ENCODE measurements at places on chromosomes 12 and 14.

- DNase-seq = no peak
Observed at GRCh38 chr12:51415931-51416330, 8.7 kb upstream of the SLC4A8 start.

GRCh38 chr12:124906606-124907261 is 7.7 kb downstream of the UBC start:
- DNase-seq = peak; percentile 91

DNA sequence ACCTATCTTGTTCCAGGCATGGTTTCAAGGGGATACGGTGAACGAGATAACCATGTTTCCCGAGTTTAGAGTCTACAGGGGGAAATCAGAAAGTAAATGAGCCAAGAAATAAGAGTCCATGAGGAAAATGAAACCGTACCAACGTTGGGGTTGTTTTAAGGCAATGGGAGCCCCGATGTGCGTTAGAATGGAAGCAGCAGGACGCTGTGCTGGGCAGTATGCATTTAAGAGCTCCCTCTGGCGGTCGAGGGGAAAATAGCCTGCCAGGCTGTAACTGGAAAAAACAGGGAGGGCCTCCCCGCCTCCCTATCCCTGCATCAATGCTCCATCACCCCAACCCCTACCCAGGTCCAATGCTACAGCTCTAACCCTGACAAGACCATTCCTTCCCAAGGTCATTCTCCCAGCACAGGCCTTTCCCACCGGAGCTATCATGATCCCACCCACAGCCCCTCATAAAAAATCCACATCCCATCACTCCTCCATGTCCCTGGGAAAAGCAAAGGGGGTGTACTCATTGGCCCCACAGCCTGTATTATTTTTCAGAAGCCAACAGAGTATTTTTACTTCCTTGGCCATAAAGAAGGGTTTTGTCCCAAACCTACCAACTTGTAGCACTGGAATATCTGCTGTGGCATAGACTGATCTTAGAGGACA is 226.3 kb upstream of the NOS1 start:
- peak; percentile 57 for DNase-seq

DNA sequence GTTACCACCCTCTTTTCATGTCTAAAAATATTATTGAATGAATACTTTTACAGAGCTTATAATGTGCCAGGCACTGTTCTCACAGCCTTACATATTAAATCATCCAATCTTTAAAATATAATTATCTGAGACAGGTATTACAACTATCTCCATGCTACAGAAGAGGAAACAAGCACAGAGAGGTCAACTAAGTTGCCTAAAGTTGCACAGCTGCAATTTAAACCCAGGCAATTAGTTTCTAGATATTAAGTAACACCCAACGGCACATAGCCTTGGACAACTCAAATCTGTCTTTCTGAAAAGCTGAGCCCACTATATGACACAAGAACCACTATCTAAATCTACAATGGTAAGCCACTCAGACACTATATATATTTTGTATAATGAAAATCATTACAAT is 92.6 kb downstream of the SLC2A13 start:
- DNase-seq = no peak

DNA sequence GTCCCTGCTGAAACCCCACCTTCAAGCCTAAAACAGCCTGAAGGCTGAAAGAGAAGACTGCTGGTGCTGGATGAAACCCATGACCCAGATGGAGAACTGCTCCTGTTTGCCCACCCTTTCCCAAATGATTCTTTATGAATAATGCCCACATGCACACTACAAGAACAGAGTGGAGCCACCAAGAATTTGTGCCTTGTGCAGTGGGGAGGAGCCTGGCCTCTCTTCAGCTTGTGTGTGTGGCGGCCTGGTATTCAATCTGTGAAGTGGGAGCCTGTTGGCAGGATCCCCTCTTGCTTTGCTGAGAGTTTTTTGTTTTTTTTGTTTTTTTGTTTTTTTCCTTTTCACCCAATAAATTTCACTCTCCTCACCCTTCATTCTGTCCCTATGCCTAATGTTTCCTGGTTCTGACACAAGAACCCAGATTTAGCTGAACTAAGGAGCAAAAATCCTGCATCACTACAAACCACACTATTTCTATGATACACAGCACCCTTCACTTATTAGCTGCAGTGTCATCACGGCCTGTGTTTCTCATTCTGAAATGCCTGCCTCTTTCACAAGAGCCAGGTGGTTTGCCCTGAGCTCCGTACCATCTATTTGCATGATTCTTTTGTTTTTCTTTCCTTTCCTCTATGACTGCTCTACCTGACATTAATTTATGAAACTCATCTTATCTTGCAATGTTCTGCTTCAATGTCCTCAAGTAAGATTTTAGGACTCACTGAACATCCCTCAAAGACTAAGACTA is 585.5 kb upstream of the ATXN7L3B start:
- no peak for DNase-seq

- no peak for DNase-seq
Observed at GRCh38 chr14:99284254-99285004, 12.4 kb upstream of the BCL11B start.

DNA sequence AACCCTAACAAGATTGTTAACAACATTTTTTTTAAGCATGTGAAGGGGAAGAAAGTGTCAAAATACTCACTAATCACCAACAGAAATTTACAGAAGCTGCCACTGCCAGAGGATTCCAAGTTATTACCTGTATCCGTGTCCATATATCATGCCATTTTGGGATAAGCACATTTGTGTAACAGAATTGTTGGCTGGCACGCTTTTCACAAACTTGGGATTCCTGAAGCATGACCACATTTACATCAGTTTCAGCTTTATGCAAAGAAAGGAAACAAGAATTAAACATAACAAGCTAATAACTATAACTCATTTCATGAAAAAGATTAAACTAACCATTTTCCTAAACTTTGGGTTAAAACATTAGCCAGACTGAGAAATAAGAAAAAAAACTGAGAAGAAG is 5.9 kb downstream of the NEMP1 start:
- DNase-seq = no peak

DNA sequence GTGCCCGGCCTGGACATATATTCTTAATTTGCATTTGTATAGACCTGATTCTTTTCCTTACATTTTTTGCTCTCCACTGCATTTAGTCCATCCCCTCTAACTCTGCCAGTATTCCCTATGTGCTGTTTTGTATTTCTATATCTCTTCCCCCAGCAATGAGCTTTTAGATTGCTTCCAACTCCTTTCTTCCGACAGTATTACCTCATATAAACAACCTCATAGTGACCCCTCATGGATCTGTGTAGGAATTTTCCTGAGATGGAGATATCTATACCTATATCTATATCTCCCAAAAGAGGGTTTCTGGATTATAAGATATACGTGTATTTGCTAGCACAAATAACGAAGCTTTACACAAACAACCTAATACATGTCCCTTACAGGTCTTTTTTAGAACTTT is 161.9 kb downstream of the CRADD start:
- no peak for DNase-seq

DNA sequence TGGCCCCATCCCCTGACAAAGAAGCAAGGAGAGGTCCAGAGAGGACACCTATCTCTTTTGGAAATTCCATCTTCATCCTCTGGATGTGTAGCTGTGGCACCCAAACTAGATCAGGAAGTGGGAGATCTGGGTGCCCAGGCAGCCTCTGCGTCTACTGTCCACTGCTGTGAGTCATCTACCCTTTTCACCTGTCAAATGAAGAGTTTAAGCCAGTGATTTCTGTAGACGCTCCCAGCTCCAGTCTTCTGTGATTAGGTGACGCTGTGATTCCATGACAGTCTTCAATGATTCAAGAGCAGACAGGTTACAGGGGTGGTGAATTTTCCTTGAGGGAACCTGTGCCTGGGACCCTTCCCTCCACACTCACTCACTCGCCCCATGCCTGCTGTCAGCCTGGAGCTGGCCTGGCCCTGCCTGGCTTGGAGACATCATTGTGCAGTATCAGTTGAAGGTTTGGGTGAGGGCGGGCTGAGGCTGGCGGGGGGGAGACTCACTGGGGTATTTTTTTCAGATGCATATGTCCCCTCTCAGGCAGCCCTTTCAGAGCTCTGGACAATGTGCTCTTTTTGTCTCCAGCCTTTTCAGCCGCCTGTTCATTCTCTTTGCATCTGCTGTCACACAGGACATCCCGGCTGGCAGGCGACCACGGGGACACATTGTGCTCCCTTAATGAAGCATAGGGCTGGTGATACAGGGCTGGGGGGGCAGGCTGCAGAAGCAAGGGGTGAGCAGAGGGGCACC is 56.8 kb upstream of the PARP11 start:
- no peak for DNase-seq

DNA sequence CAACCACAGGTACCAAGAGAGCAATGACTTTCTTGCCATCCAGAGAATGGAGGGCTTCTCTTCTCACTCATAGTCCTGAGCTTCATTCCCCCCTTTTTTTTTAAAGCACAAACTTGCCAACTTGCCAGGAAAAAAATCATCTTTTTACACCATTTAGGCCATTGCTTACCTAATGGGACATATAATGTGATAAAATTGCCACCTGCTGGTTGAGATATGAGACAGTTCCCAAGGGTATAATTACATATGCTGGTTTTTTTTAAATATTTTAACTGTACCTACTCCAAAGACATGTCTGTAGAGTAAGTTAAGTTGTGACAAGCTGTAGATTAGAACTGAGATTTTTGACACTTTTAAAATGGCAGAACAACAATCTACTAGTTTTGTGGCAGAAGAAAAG is 519.1 kb upstream of the SEL1L start:
- DNase-seq = no peak

GRCh38 chr14:102079700-102079979 is 7.2 kb downstream of the HSP90AA1 start:
- no peak for DNase-seq

- no peak for DNase-seq
Observed at GRCh38 chr14:59022144-59022543, 166.3 kb upstream of the DAAM1 start.

GRCh38 chr14:37145395-37145794 is 27.0 kb downstream of the SLC25A21 start:
- no peak for DNase-seq

DNA sequence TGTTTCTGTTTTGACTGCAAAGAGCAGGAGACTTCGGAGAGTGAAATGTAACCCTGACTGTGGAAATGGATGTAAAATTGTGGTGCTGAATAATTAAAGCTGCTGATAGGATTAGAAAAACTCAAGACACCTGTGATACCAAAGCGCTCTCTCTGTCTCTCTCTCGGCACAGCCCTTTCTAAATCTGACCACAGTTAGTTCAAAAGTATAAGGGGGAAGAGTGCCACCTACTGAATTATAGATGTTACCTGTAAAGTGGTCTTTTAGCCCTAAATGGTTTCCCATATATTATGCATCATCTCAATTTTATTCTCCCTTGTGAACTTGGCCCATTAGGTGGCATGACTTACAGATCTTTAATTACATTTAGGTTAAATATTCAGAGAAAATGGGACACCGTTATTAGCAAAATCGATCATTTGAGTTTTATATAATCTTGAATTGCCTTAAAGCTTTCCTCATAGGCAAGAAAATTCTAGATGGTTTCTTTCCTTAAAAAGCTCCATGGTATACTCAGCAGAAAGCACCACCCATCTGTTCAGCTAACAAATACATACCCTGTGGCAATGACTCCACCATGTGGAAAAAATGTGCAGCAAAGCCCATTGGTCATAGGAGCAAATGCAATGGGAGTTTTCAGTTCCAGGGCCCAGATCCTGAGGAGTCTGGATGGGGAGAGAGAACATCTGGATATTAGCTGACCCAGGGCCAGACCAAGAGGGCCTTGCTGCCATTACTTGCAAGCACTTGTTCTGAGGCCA is 18.1 kb downstream of the RFC5 start:
- peak; percentile 36 for DNase-seq

DNA sequence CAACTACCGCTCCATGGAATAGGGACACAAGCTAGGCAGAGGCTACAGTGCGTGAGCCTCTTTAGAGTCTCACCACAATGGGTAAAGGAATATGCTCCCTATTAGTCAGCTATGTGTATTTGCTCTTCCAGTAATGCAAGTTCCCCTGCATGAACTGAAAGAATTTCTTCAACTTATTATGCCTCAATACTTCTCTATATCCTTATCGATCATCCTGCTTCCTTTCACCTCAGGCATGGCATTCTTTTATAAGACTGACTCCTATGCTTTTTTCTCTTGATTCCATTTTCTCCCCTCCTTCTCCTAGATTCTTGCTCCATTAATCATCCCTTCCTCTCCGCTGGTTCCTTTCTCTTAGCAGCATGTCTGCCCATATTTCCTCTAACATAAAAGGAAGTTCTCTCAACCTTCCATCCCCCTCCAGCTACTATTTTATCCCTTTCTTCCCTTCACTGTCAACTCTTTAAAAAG is 94.5 kb upstream of the CPM start:
- no peak for DNase-seq

DNA sequence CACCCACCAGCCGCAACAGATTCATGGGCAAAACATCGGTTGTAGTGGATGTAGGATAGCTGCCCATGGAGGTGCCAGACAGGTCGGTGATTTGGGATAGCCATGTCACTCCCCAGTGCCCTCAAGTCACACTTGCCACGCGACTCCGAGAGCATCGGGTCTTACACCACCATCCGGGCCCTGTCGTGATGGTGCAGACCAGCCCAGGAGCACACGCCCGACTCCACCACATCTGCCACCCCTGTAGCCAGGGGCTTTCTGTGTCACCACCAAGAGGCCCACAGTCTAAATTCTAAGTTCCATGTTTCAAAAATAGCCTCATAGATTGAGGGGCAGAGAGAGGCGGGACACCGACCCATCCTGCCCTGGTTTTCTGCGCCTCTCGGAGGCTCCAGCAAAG is 18.0 kb downstream of the FOXN4 start:
- DNase-seq = no peak

- no peak for DNase-seq
Observed at GRCh38 chr14:73754911-73755360, 40.8 kb upstream of the PNMA1 start.

DNA sequence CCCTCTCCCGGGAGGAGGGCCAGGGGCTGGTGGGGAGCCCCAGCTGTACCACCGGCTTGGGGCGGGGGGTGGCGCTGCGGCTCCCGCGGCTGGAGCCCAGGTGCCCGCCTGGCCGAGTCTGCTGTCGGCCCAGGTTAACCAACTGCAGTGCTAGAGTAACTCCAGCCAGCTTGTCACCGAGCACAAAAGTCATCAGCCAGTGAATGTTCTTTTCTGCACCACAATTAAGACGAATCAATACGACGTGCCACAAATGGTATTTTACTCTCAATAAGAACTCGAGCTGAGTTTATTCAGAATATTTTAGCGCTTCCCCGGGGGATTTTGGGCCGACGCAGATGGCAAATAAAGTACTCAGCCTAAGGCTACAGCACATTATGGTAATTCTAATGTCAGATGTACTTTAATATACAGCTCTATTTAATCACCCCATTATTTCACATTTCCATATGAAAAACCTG is 83.2 kb downstream of the BCL11B start:
- DNase-seq = no peak

DNA sequence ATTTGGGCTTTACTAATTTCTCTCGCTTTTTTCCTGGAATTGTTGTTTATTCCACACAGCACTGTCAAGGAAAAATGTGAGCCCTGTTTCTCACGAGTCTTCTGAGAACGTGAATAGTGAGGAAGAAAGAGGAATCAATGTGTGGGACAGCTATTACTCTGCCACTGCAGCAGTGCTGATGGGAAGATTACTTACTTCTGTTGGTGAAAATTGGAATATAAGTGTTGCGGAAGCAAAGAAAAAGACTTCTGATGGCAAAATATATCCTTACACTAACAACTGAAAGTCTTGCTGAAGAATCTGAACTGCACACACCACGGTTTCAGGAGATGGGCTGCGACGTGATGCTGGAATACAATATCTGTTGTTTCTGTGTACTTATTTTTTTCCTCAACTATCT is 884.2 kb downstream of the AACS start:
- DNase-seq = no peak

GRCh38 chr12:98232753-98233390 is 282.5 kb upstream of the TMPO start:
- DNase-seq = no peak
